Endodermal cell (in vitro differentiated cells): ENCODE measurements at places on chromosomes 5 and 9. TPM values are rescaled to one million over a fixed set of nuclear protein-coding genes. Genes with fewer than 3 reads are reported as not detected.

DNAJB5 gene
- 36.5 to 56.4 TPM (median 40.1 TPM) in 3 replicates for total RNA-seq

ZDHHC11B gene
- total RNA-seq: 0.74 to 2.0 TPM (median 0.75 TPM) in 3 replicates

FBXO10 gene
- total RNA-seq: 26.6 and 28.7 TPM in 2 replicates

SYNPO gene
- total RNA-seq: 3.8 and 4.2 TPM in 2 replicates

C9orf153 gene
- 0.51 to 0.99 TPM (median 0.53 TPM) in 3 replicates for total RNA-seq

GNA14 gene
- 0.42 to 0.97 TPM (median 0.62 TPM) in 3 replicates for total RNA-seq

EGR1 gene
- total RNA-seq: 14.2 to 29.3 TPM (median 14.2 TPM) in 3 replicates

SLC4A9 gene
- total RNA-seq: 0.27 and 0.79 TPM in 2 replicates

SLC6A7 gene
- total RNA-seq: not detected in 2 replicates

MYOT gene
- total RNA-seq: not detected in 2 replicates

PCDHGA8 gene
- 1.7 and 3.0 TPM in 2 replicates for total RNA-seq

CDHR2 gene
- total RNA-seq: 0.31 to 1.0 TPM (median 0.89 TPM) in 3 replicates

SLC45A2 gene
- total RNA-seq: 0.20 and 0.27 TPM in 2 replicates

MCCC2 gene
- total RNA-seq: 22.1 to 48.4 TPM (median 46.6 TPM) in 3 replicates

ZDHHC11 gene
- 8.7 to 10.6 TPM (median 8.7 TPM) in 3 replicates for total RNA-seq

PCDH1 gene
- 45.4 to 73.6 TPM (median 47.6 TPM) in 3 replicates for total RNA-seq

PCDHGB7 gene
- total RNA-seq: 19.3 to 23.0 TPM (median 20.2 TPM) in 3 replicates

SHROOM1 gene
- 9.7 and 14.4 TPM in 2 replicates for total RNA-seq

FOXD4L3 gene
- total RNA-seq: not detected in 3 replicates

ADGRD2 gene
- total RNA-seq: 0.40 to 0.78 TPM in 2 of 3 replicates, not detected in the other

PTGS1 gene
- 0.81 and 0.84 TPM in 2 replicates for total RNA-seq
